ENCODE measurements at places on chromosomes 12 and 14.

GRCh38 chr12:93482721-93483120 lies 15.4 kb downstream of the MRPL42 start:
- DNase-seq, result no peak

DNA sequence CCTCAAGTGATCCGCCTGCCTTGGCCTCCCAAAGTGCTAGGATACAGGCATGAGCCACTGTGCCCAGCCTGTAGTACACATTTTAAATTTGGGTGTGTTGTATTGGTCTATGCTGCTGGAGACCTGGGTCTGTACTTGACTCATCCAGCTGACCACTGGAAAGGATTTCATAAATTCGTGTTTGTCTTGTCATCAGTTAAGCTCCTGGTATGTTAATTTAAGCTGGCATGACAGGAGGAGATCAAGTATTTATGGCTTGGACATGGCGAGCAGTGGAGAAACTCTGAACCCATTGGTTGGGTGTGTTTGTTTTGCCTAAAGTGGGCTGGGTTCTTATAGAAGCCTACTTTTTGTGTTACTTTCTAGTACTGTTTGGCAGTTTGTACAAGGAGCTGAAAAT lies 24.2 kb downstream of the YY1 start:
- DNase-seq, result no peak

DNA sequence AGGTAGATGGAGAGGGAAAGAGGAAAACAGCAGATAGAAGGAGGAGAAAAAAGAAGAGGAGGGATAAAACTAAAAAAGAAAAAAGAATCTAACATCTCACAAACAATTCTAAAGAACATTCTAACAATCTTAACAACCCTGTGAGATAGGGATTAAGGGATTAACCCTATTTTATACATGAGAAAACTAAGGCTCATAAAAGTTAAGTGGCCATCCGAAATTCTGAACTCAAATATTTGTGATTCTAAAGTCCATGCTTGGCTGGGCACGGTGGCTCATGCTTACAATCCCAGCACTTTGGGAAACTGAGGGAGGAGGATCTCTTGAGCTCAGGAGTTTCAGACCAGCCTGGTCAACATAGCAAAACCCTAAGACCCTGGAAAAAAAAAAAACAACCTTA lies 13.1 kb downstream of the KIF21A start:
- DNase-seq, result no peak

DNA sequence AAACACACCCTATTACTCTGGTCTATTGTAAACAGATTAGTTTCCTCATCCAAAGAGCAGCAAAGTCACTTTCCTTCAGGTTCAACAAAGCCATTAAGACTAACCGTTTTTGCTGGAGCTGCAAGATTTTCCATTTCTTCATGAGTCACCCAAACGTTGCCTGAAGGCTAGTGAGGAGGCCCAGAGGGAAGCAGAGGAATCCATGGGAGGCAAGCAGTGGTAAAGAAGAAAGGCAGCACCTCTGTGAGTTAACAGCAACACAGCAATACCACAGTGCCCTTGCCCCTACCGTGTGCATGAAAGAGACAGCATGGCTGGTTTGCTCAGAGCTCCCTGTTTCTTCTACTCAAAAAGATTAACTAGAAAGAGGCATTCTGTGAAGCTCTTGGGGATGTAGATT lies 206.3 kb downstream of the ACSS3 start:
- DNase-seq, result no peak

GRCh38 chr14:79730196-79730595 lies 481.1 kb downstream of the DIO2 start:
- no peak for DNase-seq

Data from stimulated activated CD8-positive, alpha-beta memory T cell treated with anti-CD3 and anti-CD28 coated beads, Interleukin-7, amount 100 ng/mL, for 4 hours (primary cell).